GM19239 (cell line): ENCODE measurements at places on chromosomes 7 and 10.
A peak's percentile ranks its signal among the peaks of the same experiment; 100 is the strongest.

GRCh38 chr10:24973163-24973562, 20.8 kb upstream of the PRTFDC1 start:
- DNase-seq: no peak

DNA sequence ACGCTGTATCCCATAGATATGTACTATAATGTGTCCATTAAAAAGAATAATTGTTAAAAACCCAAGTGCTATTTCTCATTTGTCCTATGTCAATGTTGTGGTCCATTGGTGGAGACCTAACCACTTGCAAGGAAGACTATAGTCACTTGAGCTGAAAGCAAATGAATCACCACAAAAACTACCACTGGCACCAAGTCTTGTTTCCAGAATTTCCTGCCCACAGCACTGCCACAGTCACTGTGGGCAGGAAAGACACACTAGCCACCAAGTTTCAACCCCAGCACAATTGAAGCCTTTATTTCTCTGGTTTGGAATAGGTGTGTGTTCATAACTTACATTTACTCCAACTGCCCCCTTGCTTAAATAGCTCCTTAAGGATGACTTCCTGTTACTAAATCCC, 12.4 kb downstream of the DIP2C start:
- no peak for DNase-seq

DNA sequence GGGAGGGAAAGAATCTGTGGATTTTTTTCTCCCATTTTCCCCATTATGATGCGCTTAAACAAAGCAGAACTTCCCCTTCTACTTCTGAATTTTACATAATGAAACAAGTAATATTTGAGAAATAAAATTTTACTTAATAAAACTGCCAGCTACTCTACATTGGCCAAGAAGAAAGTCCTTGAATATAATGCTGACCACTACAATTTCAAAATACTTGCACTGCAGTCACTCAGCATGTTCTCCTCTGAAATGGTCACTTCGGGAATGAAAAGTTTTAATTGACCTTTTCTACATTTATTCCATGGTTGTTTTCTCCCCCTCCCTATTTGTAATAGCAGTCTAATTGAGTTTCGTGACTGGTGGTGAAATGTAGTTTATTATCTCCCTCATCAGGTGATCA, 23.9 kb downstream of the GLI3 start:
- no peak for DNase-seq

DNA sequence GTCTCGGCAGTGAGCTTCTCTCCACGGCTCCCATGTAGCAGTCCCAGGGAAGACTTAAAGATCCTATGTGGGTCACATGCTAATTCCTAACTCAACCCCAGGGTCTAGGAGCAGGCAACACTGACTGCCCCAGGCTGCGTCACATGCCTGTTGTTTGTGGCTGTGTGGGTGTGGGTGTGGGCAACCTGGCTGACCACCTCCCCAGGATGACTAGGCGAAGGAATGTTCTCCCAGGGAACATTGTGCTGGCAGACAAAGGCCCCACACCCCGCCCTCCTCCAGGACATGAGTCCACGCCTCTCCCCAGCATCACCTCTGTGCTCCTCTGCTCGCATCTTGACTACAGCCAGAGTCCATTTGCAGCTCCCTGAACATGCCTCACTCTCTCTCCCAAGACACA, 30.3 kb downstream of the SLC29A3 start:
- DNase-seq: no peak

GRCh38 chr10:11326913-11327616, 284.4 kb downstream of the USP6NL start:
- no peak for DNase-seq

DNA sequence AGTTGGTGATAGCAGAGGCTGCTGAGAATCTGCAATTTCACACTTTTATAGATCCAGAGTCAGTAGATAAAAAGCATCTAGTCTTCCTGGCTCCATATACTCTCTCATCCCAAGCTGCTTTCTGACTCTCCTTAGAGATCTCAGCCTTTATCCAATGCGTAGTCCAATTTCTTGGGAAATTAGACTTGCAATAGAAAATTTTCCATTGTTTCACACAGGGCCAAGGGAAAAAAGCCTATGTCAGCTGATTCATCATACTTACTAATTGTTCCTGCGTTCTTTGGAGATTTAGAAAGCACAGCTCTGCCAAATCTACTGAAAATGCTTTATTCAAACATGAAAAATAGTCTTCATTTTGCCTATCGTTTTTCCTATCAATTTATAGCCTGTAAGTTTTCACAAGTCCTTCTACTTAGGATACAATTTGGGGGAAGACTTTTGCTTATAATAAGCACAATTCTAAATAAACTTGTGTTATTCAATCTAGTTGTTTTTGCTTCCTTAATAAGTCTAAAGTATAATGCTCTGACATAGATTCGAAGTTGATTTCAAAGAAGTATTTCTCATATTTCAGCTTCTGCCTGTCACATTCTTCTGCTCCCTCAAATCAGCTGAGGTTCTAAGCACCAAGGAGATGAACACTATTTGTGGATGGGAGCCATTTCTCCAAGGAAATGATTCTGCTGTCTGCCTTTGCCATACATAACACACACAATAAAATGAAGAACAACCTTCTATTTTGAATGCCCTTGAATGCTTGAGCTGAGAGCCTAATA, 165.4 kb downstream of the ADAM12 start:
- no peak for DNase-seq

GRCh38 chr7:93036807-93037206, 81.0 kb downstream of the SAMD9 start:
- peak; percentile 21 for DNase-seq

GRCh38 chr10:35675846-35676245, 33.8 kb upstream of the FZD8 start:
- DNase-seq: no peak

- DNase-seq: no peak
Observed at GRCh38 chr7:34073676-34074075, 168.3 kb downstream of the BMPER start.

DNA sequence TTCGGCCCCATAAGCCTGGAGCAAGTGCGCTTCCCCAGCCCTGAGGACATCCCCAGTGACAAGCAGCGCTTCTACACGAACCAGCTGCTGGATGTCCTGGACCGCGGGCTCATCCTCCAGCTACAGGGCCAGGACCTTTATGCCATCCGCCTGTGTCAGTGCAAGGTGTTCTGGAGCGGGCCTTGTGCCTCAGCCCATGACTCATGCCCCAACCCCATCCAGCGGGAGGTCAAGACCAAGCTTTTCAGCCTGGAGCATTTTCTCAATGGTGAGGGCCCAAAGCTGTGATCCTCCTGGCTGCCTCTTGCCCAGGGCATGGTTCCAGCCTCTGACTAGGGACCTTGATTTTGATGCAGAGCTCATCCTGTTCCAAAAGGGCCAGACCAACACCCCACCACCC, 10.1 kb downstream of the IRF5 start:
- DNase-seq: no peak

GRCh38 chr10:98417973-98418664, 3.1 kb upstream of the PYROXD2 start:
- no peak for DNase-seq

DNA sequence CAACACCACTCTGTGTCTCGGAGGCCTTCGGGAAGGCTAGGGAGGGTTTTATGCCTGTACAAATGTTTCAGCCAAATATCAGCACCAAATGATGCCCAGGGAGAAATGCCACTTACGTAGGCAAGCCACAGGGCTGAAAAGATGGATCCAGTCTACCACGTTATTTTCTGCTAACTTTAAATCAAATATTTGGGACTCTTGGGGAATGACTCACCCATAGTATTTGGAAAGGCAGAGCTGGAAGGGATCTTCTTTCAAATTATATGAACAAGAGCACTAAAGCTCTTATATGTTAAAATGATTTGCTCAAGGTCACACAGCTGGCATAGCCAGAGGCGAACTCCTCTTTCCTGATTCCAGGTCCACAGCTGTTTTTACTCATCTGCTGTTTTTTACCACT, 591.4 kb downstream of the SORCS1 start:
- DNase-seq: no peak

DNA sequence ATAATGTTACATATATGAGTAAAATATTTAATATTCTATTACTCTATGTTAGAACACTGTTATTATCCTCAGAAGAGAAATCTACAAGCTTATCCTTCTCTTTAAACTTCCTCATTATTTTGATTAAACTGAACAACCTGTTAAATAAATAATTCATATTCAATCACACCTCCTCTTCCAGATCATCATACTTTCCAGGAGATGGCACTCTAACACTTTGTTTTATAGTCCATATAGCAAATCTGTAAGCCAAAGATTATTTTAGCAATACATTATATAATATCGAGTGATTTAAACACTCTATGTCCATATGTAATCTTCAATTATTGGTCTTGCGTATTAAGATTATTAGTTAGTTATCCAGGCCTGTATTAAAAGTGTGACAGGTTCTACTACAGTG, 694.1 kb downstream of the ANKRD7 start:
- no peak for DNase-seq

- no peak for DNase-seq
Observed at GRCh38 chr10:21160116-21160515, 263.0 kb upstream of the NEBL start.

DNA sequence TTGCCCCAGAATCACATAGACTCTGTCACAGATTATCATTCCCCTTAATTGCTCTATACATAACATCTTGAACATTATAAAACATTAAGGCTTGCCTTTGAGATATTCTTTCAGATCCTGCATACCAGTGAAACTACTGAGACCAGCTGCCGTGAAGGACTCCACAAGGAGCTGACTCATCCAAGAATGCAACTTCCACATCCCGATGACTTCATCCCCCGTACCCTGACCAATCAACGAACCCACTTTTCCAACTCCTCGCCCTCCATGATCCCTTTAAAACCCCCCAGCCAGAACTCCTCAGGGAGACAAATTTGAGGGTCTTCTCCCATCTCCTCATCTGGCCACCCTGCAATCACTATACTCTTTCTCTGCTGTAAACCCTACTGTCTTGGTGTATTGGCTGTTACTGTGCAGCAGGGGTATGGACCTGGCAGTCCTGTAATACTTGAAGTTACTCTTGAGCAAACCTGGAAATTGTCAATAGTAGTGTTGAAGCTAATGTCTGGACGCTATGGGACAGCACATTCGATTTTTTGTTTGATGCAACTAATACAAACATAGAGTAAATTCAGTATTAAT, 49.8 kb downstream of the HTR5A start:
- no peak for DNase-seq

DNA sequence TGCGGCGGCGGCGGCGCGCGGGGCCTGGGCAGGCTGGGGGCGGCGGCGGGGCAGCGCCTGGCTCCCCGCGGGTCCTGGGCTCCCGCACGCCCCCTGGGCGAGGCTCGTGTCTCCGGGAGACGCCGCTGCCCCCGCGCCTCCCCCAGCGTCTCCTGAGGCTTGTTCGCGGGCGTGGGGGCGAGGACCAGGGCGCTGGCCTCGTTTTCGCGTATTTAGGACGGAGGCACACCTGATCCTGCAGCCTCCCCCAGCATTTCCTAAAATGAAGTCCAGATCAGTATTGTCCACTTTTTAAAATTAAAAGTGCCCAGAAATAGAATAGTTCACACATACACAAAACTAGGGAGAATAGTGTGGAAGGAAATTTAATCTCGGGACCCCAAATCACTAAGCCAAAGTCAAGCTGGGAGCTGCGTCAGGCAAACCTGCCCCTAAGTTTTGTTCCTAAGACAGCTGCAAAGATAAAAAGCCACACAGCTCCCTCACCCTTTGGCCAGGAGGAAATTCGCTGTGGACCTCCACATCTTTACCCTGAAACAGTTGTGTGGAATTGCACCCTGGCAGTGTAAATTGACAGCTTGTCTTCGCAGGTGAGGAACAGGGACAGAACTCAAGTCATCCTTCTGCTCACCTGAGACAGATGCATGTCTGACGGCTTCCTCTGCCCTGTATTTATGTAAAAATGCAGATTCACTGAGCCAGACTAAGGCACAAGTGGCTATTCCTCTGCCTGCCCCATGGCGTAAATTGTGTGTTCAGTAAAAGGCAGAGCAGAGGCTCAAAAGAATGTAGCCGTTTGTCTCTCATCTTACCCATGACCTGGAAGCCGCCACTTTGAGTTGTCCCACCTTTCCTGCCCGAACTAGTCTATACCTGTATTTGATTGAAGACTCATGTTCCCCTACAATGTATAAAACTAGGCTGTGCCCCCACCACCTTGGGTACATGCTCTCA, 740 bp downstream of the GALNT11 start:
- DNase-seq: peak; percentile 12

DNA sequence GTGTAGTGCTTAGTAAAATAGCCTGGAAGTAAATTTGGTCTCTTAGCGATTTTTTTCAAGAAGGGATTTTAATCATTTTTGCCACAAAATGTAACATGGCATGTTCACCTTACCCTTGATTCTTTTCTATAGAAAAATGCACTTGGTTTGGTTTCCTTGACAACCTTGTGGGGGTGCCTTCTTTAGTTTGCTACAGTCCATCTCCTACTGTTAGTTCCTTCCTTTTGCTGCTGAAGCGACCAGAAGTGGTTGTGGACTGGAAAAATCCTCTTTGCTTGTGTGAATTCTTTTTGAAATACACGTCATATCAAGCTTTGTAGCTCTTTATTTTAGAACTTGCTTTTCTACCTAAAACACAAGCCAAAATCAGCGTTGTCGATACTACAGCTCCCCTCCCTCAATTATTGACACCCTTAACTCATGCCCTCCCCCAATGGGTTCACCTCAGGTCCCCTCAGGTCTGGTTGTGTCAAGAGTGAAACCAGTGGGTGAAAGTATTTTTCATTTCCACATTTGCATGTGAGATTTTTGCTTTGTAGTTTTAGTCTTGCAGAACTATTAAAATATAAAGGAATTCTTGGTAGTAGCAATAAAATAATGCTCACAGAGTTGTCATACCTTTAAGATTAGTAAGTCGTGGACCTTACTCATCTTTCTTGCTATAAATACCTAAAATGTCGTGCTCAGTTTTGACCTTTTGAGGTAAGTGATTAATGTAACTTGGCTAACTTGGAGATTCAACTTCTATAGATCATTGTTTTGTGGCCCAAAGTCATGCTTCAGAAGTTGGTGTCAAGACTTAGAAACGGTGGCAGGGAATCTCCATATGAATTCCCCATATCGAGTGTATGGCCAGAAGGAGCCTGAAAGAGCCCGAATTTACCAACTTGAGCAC, 1.5 kb downstream of the ACTR3B start:
- DNase-seq: no peak

DNA sequence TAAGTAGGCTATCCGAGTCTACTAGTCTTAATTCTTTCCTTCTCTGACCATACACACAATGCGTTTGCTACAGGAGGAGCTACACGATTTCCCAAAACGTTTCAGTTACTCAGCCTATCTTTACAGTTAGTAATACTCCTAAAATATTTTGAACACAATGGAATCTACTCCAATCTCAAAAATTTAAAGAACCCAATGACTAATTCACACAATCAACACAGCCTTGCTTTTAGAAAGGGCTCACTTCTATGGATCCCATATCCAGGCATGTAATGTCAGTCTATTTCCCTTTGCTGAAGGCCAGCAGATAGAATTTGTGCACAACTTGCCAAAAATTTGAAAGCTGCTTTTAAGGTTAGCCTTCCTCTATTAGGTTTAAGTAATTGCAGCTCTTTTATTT, 107.2 kb downstream of the VPS41 start:
- no peak for DNase-seq

DNA sequence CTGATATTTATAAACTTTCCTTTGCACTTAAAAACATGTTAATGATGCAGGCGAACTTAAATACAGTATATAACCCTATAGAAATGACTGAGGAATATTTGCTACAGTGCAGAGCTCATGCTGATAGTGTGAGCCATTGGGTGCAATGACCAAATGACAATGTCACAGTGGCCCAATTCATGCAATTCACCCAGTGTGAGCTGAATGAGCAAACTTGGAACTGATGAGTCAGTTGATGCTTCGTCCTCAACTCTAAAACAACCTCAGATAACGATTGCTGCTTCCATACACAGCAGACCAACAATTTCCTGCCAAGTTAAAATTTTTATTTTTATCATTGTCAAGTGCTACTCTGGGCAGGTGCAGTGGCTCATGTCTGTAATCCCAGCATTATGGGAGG, 12.1 kb upstream of the ZC3HAV1L start:
- no peak for DNase-seq
